ENCODE measurements at places on chromosomes 1 and 21. TPM values are rescaled to one million over a fixed set of nuclear protein-coding genes. Genes with fewer than 3 reads are reported as not detected.

The CDA gene
- polyA plus RNA-seq: 0.11 TPM

The OR2G3 gene
- not detected for polyA plus RNA-seq

The RPE65 gene
- polyA plus RNA-seq: 0.02 TPM

The OR2T10 gene
- not detected for polyA plus RNA-seq

The SPRR3 gene
- polyA plus RNA-seq: not detected

The KLHDC8A gene
- polyA plus RNA-seq: 0.03 TPM

The KHDC4 gene
- 43.1 TPM for polyA plus RNA-seq

The CYP4X1 gene
- 0.67 TPM for polyA plus RNA-seq

The FMO2 gene
- polyA plus RNA-seq: not detected

The ASTN1 gene
- polyA plus RNA-seq: 0.29 TPM

The S100A1 gene
- 0.18 TPM for polyA plus RNA-seq

The FCRL5 gene
- not detected for polyA plus RNA-seq

The NES gene
- polyA plus RNA-seq: 15.8 TPM

The FCRL1 gene
- not detected for polyA plus RNA-seq

The ESPN gene
- polyA plus RNA-seq: 0.13 TPM
